ENCODE measurements at places on chromosomes 4 and X. TPM values are rescaled to one million over a fixed set of nuclear protein-coding genes. Genes with fewer than 3 reads are reported as not detected.

The SSX4B gene
- not detected for polyA plus RNA-seq

- no peaks in the 10 kb centered on the region for H3K4me1 ChIP-seq
- H3K27ac ChIP-seq = no peak overlapping the region
- no peak overlapping the region for H3K4me3 ChIP-seq
- DNase-seq = no peak
Measured at GRCh38 chr4:15868111-15868510, 70.4 kb downstream of the FGFBP1 start.

DNA sequence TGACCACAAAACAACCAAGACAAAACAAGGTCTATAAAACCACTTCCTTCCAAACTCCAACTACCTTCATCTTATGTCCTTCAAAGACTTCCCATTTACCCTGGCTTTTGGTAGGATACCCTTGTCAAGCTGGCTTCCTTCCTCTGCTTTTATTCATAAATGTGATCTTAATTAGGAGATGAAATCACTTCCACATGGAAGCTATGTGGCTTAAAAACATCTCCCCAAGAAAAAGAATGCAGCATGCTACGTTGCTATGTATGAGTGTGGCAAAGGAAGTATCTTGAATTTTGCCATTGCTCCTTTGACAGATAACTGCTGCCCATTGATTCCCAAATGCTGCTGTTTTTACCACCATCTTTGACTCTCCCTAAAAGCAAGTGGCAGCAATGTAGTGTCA lies 46.4 kb upstream of the VEGFD start:
- DNase-seq = no peak
- H3K27ac ChIP-seq = no peak overlapping the region
- no peak overlapping the region for H3K4me3 ChIP-seq
- H3K4me1 ChIP-seq = no peaks in the 10 kb centered on the region

The ARHGAP6 gene
- 1.7 TPM for polyA plus RNA-seq

The MAGEA11 gene
- polyA plus RNA-seq = not detected

The TLR10 gene
- polyA plus RNA-seq = 0.40 TPM

DNA sequence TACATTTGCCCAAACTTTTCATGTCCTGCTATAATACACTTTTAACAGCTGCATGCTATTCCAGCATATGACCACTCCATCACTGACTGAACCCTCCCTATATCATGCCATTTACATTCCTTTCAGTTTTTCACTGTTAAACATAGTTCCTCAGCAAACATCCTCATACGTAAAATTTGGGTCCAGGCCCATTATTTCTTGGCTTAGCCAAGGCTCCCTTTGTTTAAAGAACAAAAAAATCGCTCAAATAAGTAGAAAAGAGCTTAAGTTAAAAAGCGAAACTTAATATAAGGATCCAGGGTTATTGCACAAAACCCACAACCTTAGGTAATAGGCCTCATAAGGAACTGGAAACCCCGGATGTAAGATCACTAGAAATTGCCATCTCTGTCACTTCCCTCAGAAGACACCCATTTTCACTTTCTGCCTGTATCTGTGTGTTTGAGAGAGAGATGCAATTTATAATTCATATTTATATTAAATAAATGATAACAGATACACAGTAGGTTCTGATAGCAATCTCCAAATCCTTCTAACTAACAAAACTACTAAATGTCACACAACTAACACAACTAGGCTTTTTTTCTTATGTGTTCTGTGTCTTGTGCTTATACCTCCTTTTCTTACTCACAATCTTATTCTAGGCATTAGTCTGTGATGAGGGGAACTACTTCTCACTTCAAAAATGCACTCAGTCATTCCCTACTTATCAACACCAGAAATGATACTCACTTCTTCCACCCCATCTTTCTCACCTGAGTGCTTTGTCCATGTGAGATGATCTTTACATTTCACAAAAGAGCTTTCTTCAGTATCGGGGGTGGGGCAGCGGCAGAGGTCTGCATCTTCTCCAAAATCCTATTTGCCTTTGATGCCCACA lies 59.9 kb upstream of the FAM241A start:
- no peaks in the 10 kb centered on the region for H3K27me3 ChIP-seq
- no peak overlapping the region for H3K4me3 ChIP-seq
- no peaks in the 10 kb centered on the region for H3K36me3 ChIP-seq
- peaks cover 7% of the 10 kb centered on the region for H3K4me1 ChIP-seq

DNA sequence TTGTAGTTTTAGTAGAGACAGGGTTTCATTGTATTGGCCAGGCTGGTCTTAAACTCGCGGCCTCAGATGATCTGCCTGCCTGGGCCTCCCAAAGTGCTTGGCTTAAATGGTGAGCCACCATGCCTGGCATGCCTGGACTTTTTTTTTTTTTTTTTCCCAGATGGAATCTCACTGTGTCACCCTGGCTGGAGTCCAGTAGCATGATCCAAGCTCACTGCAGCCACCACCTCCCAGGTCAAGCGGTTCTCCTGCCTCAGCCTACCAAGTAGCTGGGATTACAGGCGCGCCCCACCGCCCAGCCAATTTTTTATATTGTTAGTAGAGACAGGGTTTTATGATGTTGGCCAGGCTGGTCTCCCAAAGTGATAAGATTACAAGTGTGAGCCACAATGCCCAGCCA lies 8.4 kb downstream of the UBE2K start:
- peaks cover 38% of the 10 kb centered on the region for H3K4me1 ChIP-seq
- H3K27ac ChIP-seq = peak overlapping the region; percentile 40
- peaks cover 6% of the 10 kb centered on the region for H3K36me3 ChIP-seq

DNA sequence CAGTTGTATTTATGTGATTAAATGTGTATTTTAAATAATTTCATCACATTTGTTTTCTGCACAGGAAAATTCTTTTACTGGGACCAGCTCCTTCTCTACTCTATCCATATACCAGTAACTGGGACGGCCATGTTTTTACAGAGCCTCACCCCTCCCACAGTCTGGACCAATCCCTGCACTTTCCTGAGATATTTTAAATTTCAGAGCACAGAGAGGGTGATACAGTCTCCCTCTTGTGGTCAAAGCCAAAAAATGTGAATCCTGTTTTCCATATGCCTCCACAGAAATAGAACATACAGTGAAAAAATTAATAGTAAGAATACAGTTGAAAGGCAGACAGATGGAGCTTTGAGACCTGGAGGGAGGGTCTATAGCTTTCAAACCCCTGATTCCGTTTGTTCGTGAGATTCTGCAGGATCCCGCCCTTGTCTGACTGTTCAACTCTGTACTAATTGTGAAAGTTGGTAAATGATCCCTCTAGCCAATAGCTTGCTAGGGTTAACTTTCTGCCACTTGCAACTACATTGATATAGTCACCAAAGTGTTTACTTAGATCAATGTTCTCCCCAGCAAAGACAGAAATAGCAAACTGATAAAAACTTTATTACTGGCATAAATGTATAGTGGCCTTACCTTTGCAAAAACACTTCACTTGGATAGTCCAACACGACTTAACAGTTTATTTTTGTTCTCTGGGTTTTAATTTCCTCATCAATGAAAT lies 172.2 kb downstream of the PPARGC1A start:
- DNase-seq = no peak
- no peaks in the 10 kb centered on the region for H3K4me1 ChIP-seq
- no peaks in the 10 kb centered on the region for H3K36me3 ChIP-seq
- no peaks in the 10 kb centered on the region for H3K27me3 ChIP-seq

- no peaks in the 10 kb centered on the region for H3K36me3 ChIP-seq
- no peak for DNase-seq
Measured at GRCh38 chr4:19961091-19961490, 290.6 kb upstream of the SLIT2 start.

GRCh38 chr4:78953769-78954666 lies 14.8 kb upstream of the PAQR3 start:
- no peak overlapping the region for H3K4me3 ChIP-seq
- H3K27ac ChIP-seq = no peak overlapping the region
- no peaks in the 10 kb centered on the region for H3K4me1 ChIP-seq
- no peak for DNase-seq
- H3K36me3 ChIP-seq = no peaks in the 10 kb centered on the region
- no peaks in the 10 kb centered on the region for H3K27me3 ChIP-seq
